ENCODE measurements at places on chromosomes 5 and 9.

DNA sequence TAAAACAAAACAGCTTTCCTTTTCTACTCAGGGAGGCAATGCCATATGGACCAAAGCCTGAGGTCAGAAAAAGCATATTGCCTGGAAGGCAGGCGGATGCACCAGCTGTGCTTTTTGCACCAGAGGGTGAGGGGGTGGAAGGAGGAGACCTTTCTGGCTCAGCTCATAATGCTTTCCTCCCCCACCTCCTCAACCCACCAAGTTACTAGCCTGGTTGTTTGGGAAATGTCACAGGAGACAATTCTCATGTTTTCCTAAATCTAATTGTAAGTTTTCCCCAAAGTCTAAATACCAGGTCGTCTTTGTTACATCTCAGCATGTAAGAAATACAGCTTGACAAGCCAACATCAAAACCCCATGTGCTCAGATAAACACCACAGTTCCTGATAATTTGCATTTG lies 72.6 kb upstream of the DMRTA1 start:
- DNase-seq = no peak

- DNase-seq = no peak
Measured at GRCh38 chr5:116576053-116576713, 1.6 kb upstream of the SEMA6A start.

GRCh38 chr5:137833463-137833862 lies 34.2 kb upstream of the MYOT start:
- no peak for DNase-seq

- no peak for DNase-seq
Measured at GRCh38 chr5:149324641-149325040, 20.7 kb upstream of the GRPEL2 start.

GRCh38 chr5:125874057-125874456 lies 549.2 kb upstream of the GRAMD2B start:
- DNase-seq = no peak

- DNase-seq = no peak
Measured at GRCh38 chr5:172064766-172065165, 58.3 kb upstream of the FBXW11 start.

DNA sequence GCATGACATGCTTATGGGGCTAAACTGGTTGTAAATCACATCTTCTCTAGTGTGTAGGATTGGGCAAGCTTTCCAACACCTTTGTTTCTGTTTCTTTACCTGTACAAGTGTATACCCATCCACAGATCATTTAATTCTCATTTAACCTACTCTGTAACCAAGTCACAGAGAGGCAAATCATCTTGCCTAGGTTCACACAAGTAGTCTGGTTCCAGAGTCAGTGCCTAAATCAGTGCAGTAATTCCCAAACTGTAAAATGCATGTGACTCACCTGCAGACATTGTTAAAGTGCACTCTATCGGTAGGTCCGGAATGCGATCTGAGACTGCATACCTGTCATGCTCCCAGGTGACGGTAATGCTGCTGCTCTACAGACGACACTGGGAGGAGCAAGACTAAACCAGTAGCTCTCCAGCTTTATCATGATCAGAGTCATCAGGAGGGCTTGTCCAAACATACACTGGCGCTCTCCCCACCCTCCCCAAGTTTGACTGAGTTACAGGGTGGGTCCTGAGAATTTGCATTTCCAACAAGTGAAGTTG lies 107.9 kb upstream of the FREM1 start:
- no peak for DNase-seq

DNA sequence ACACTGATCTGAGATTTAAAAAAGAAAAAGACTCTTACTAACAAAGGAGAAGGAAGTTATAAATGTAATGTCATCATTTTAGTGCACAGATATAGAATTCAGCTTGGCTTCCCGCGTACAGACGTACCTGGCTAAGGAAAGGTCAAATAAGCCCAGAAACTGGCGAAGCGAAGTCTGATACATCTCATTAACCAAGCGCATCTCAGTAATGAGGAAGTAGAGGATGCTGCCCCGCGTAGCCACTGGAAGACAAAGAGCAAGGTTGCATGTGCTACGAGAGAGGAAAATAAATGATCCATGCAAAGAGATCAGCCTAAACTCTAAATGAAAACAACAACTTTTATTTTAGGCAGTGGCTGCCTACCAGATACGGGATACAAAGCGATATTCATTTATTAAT lies 208.8 kb downstream of the DNAH5 start:
- DNase-seq = no peak

GRCh38 chr5:89597878-89598277 lies 714.9 kb upstream of the MEF2C start:
- no peak for DNase-seq

- no peak for DNase-seq
Measured at GRCh38 chr5:12854386-12854785, 950.1 kb upstream of the CTNND2 start.

DNA sequence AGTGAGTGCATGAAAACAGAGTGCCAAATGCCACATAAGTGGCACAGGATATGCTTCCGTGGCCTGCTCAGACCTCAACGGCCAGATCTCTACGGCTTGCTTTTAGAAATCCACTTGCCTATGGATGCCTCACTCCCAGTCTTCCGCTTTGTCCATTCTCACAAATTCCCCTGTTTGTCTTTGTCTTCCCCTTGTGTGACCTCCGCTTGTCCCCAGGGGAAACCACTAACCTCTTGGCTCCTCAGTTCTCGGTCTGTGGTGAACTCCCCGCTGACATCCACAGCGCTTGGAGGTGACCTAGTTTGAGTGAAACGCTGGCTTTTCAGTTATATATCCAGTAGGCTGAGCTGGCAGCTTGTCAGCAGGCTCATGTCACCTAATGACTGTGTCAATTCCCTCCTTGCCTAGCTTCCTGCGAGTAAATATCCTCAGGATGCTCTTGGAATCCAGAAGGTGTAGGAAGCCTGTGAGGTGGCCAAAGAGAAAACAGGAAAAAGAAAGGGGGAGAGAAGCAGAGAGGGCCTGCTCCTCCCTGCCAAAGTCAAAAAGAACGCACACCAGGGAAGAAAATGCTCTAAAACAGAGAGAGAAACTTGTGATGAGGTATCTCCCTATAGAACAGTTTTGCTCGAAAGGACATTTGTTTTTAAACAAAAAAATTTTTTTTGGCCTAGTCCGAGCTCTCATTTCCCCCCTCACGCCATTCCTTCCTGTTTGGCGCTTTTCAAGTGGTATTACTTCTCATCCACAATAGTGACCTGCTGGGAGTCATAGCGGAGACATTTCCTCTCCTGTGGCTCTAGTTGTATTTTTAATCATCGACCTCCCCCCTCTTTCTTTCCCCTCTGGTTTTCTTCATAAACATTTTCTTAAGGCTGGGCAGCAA lies 101.6 kb upstream of the SPRY4 start:
- no peak for DNase-seq

DNA sequence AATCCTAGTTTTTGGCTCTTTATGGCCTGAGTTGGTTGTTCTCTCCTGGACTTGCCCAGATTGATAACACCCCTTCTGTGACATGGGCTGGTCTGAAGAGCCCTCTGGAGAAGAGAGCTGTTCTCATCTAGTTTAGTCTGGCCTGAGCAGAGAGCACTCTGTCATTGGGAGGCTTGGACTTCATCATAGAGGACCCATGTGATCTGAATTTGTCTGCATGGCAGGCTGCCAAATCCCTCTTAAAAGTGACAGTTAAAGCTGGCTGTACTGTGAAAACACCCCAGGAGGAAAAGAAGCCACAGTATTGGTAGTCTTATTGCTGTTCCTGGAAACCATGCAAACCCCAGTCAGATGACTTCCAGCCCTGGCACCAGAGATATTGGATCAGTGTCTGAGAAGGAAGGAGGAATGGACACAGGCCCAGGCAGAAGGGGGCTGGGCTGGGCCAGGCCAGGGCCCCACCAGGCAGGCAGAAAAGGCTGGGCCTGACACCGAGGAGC lies 3.7 kb upstream of the WDR31 start:
- DNase-seq = no peak

- no peak for DNase-seq
Measured at GRCh38 chr5:68140763-68141162, 74.8 kb upstream of the PIK3R1 start.

DNA sequence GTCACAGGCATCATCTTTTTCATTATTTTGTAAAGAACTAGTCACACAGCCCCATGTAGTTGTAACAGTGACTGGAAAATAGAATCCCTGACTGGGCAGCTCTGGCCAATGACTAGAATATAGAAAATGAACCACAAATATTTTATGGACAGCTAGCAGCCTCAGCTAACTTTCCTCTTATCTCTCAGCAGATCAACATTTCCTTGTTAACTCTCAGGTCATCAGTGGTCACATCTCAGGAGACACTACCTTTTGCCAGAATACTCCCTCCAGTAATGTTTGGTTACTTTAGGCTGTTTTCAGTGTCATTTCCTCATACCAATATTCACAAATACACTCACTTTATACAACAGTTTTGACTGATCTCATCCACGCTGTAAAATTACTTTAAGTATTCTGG lies 43.9 kb downstream of the FAM169A start:
- DNase-seq = no peak

DNA sequence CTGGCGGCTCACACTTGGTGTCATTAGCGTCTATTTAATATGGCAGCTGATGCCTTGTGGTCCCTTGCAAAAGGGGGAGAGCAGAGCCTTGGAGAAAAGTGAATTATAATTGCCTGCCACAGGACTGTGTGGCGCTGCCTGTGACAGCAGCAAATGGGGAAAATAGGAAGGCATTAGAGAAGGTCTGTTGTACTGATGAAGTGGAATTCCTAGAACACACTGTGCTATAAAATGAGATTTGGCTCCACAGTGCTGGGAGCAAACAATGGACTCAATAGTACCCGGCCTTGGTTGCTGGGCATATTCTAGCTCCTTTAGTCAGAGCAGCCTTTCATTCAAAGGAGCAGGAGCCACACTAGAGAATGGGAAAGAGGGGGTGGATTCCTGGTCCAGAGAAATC lies 21.3 kb downstream of the SEMA6A start:
- no peak for DNase-seq

- DNase-seq = no peak
Measured at GRCh38 chr5:145854651-145855258, 18.1 kb downstream of the GRXCR2 start.

GRCh38 chr9:5326893-5327548 lies 12.7 kb downstream of the RLN1 start:
- DNase-seq = no peak

- DNase-seq = no peak
Measured at GRCh38 chr9:34825775-34826174, 115.8 kb upstream of the CCL21 start.

- no peak for DNase-seq
Measured at GRCh38 chr9:22055090-22055489, 46.0 kb upstream of the CDKN2B start.

GRCh38 chr9:13899924-13900323 lies 414.0 kb downstream of the NFIB start:
- DNase-seq = no peak

- DNase-seq = no peak
Measured at GRCh38 chr5:148949841-148950470, 112.9 kb downstream of the SH3TC2 start.

DNA sequence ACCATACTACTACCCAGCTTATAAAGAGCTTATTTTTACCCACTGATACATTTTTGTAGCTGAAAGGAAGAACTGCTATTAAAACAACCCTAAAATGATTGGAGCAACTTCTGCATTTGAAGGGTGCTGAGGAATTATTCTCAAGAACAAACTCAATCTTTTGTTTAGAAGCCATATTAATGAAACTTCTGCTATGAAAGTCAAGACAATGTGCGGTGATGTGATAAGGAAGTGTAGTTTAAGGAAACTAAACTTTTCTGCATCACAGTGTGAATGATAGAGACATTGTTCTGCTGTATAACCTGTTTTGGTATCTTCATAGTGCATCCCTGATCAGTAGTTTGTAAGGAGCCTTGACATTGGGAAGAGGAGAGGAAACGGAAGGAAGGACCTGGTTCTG lies 408.5 kb downstream of the TMEM38B start:
- DNase-seq = no peak

DNA sequence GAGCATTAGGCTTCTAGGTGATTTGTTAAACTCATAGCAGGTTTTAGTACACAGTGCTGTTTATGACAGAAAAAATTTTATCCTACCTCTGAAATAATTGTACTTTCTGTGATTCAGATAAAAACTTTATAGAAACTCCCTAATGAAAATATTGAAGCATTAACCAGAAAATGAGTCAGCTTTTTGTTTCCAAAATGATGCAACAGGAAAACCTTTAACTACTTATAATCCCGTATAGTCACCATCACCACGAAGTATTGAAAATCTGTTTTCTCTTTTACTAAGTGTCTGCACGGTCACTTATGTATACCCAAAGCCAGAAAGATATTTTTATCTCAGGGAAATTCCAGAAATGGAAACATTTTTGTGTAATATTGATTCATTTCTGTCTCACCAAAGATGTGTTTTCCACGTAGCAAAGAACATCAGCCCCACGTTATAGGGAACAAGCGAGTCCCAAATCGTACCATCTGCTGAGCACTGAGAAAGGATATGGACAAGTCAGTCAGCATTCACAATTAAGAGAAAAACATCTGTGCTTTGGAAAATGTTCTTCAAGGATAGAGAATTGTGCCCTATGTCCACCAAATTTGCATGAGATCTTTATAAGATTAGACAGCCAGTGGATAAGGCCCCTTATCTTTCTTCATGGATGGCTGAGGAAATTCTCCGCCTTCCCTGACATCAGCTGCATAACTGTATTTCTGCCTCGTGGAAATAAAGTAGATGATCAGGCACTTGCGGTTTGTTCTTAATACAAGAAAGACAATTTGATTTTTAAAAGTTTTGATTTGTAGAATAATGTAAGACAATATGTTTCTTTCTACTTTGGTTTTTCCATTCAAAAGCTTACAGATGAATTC lies 41.9 kb downstream of the TNFAIP8 start:
- DNase-seq = no peak
